GM12892 (cell line): ENCODE measurements at places on chromosomes 1 and 21.

DNA sequence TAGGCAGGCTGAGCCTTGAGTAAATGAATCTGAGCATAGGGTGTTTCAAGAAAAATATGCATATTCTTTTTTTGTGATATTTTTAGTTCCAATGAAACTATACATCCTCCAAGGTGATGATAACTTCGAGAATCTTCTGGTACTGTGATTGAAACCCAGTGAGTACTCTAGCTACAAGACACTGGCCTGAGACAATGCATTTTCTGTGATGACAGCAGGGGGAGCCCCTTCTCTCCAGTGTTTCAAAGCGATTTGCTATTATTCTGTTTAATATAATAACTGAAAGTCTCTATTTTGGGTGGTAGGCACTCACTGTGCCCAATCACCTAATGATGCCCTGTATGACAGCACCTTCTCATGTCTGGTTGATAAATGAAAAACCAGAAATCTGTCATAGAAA is 12.1 kb downstream of the IRF2BP2 start:
- DNase-seq: no peak

- no peak for DNase-seq
These were observed 8.8 kb downstream of the RAB7B start for GRCh38 chr1:205994346-205994745.

DNA sequence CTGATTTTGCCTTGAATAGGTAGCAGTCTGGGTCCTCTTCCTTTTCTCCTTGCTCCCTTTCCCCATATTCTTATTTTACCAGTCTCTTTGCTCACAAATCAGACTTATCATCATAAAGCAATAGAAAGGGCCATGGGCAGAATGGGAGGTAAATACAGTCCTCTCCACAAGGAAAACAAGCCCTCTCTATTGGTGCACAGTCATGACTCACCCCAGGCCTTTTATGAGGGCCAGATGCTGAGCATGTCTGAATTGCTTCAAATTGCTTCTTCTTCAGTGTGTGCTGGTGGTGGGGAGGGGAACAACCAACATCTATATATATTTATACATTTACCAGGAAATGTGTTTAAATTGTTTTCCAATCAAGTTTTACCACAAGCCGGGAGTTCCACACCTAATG is 75.2 kb downstream of the GFI1 start:
- DNase-seq: no peak

- DNase-seq: no peak
These were observed 60.1 kb downstream of the SH3GLB1 start for GRCh38 chr1:86764523-86764922.

GRCh38 chr1:209830722-209831121 is 3.0 kb downstream of the UTP25 start:
- no peak for DNase-seq

DNA sequence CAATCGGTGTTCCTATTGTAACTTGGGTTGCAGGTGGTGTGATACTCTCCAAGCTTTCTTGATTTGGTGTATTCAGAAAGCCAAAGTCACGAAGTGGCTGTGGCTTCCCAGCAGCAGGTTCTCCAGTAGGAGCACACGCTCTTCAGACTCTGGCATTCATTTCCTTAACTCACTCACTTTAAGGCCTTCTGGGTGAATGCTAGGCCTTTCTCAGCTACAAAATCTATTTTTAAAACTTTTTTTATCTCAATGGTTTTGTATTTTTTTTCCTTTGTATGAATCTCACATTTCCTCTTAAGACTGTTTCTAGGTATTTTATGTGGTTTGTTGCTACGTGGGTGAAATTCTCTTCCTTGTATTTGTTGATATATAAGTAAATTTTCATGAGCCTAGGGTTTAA is 22.9 kb upstream of the PKN2 start:
- DNase-seq: no peak

- no peak for DNase-seq
These were observed 281.7 kb upstream of the CXADR start for GRCh38 chr21:17231124-17231523.

GRCh38 chr1:166836733-166837132 is 2.5 kb upstream of the POGK start:
- DNase-seq: no peak

- DNase-seq: no peak
These were observed 47.5 kb downstream of the EDN2 start for GRCh38 chr1:41437011-41437355.

DNA sequence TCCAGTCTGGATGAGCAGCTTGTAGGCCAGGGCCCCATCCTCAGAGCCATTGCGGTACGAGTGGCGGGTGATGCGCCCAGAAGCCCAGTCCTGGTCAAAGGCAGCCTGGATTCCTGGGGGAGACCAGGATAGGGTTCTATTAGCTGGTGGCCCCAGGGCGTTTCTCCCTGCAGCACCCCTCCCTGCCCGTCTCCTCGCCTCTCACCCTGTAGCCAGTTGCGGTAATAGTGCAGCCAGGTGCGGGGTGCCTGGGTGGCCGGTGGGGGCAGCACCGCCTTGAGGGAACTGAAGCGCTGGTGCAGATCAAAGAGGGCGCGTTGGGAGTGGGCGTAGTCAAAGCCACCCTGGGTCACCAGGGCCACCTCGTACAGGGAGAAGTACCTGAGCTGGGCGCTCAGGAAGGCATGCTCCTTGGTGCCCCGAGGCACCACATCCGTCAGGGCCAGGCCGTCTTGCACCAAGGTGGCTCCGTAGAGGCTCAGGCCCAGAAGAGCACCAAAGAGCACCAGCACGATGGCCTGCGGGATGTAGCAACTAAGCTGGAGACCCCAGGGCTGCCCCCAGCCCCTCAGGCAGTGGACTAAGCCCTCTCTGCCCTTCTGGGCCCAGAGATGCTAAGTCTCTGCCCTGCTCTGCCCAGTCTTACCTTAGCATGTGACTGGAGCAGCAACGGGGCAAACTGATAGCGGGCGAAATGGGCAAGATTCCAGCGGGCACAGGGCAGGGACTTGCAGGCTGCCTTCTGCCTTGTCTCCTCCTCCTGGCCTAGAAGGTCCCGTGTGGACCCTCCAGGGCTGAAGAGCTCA is 15.7 kb downstream of the PTCH2 start:
- no peak for DNase-seq

GRCh38 chr1:167460836-167461235 is 57.5 kb downstream of the CD247 start:
- DNase-seq: no peak

GRCh38 chr21:45601551-45601950 is 42.0 kb upstream of the PCBP3 start:
- no peak for DNase-seq

GRCh38 chr1:65979136-65980044 is 186.7 kb downstream of the PDE4B start:
- DNase-seq: no peak

GRCh38 chr1:232038706-232039677 is 412.4 kb downstream of the DISC1 start:
- no peak for DNase-seq

- no peak for DNase-seq
These were observed 58.9 kb upstream of the DUSP10 start for GRCh38 chr1:221800831-221801230.

GRCh38 chr1:53376041-53376461 is 48.2 kb upstream of the LRP8 start:
- DNase-seq: no peak
